ENCODE measurements at places on chromosomes 3 and 15. TPM values are rescaled to one million over a fixed set of nuclear protein-coding genes. Genes with fewer than 3 reads are reported as not detected.

- no peak for DNase-seq
Observed at GRCh38 chr15:72166716-72167417, 30.7 kb downstream of the GRAMD2A start.

ALPK3 gene
- 1.8 TPM for total RNA-seq

DNA sequence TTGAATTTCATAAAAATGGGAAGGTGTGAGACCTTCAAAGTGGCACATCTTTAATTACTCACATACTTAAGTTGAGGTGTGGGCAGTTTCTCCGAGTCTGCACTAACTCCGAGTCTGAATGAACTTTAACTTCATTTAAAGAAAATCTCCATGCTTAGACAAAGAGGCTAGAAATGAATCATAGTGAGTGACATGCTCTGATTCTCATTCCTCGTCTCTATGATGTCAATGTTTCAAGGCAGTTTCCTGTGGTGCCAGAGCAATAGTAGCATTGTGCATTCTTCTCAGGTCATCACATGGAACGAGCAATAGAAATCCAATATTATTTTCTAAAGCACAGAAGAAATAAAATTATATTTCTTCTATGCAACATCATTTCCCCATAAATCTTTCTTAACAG, 224.8 kb downstream of the KCNMB2 start:
- DNase-seq: no peak

CHST2 gene
- 1.6 TPM for total RNA-seq

DNA sequence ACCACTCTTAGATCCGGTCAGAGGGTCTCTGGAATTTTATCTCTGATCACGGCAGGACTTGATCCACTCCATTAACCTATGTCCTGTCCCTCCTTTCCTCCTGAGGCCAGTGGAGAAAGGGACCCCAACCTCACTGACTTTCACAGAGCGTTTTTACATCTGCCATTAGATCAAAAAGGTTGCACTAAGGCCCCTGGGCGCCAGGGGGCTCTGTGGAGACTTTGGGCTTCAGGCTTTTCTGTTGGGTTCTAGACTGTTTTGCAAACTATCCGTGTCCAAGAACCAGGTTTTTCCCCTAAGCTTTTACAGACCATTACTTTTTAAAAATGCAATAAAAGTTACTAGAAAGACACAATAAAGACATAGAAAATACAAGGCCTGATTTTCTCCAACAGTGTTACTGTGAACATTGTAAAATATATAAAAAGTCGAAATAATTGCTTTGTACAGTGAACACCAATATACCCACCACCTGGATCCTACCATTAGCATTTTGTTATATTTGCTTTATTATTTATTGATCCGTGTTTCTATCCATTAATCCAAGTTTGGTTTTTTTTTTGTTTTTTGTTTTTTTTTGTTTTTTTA, 159.7 kb downstream of the POLR2M start:
- no peak for DNase-seq

SGO1 gene
- 8.3 TPM for total RNA-seq

GRCh38 chr3:72273615-72274014, 488.7 kb upstream of the PROK2 start:
- no peak for DNase-seq

DLL4 gene
- 4.6 TPM for total RNA-seq

TRAT1 gene
- total RNA-seq: 0.70 TPM

GRCh38 chr3:52110502-52110901, 43.7 kb downstream of the POC1A start:
- no peak for DNase-seq
